Caudate nucleus (tissue), 63 donors: ENCODE measurements at places on chromosomes 6 and 20.
A peak's percentile ranks its signal among the peaks of the same experiment; 100 is the strongest.

- DNase-seq: no peak
These were observed 236.9 kb downstream of the ATXN1 start for GRCh38 chr6:16524380-16524707.

DNA sequence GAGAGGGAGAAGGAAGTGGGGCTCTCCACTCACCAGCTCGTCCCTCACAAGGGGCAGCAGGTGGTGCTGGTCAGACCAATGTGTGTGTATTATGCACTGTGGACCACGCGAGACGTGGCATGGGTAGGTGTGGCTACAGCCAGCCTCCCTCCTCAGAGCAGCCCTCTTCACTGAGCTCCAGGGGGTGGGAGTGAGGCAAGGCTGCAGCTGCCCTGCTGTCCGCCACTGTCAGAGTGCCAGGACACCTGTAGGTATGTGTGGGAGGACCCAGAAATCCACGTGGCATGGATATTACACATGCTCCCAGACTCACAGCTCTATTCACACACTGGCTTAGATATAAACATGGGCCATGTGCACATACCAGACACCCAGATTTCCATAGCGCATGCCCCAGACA lies 90.3 kb downstream of the VEGFA start:
- no peak for DNase-seq

DNA sequence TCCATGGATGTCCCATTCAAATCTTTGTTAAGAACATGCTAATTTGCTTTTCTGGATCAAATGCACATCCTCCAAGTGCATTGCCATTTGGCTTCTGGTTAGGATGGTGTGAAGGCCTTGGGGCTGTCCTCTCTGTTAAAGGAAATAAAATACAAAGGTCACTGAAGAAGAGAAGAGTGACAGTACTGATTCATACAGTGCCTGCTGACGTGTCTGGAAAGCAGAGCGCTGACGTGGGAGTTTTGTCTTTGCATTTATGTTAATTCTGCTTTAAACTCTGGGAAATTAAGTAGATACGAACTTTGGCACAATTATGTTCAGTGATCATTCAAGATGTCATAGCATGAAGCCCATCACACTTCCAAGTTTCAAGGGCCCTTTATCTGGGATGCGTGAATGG lies 33.2 kb downstream of the SYNDIG1 start:
- DNase-seq: peak; percentile 47

- no peak for DNase-seq
These were observed 67.6 kb downstream of the PSMG4 start for GRCh38 chr6:3326184-3326971.

- no peak for DNase-seq
These were observed 1.6 kb upstream of the OGFRL1 start for GRCh38 chr6:71287038-71287437.

- no peak for DNase-seq
These were observed 11.4 kb downstream of the MRPL14 start for GRCh38 chr6:44115866-44116265.

GRCh38 chr6:1984346-1984994 lies 260.9 kb downstream of the GMDS start:
- DNase-seq: no peak

GRCh38 chr6:30641048-30641447 lies 5.9 kb upstream of the C6orf136 start:
- no peak for DNase-seq

GRCh38 chr6:168182366-168182765 lies 103.4 kb upstream of the FRMD1 start:
- no peak for DNase-seq

DNA sequence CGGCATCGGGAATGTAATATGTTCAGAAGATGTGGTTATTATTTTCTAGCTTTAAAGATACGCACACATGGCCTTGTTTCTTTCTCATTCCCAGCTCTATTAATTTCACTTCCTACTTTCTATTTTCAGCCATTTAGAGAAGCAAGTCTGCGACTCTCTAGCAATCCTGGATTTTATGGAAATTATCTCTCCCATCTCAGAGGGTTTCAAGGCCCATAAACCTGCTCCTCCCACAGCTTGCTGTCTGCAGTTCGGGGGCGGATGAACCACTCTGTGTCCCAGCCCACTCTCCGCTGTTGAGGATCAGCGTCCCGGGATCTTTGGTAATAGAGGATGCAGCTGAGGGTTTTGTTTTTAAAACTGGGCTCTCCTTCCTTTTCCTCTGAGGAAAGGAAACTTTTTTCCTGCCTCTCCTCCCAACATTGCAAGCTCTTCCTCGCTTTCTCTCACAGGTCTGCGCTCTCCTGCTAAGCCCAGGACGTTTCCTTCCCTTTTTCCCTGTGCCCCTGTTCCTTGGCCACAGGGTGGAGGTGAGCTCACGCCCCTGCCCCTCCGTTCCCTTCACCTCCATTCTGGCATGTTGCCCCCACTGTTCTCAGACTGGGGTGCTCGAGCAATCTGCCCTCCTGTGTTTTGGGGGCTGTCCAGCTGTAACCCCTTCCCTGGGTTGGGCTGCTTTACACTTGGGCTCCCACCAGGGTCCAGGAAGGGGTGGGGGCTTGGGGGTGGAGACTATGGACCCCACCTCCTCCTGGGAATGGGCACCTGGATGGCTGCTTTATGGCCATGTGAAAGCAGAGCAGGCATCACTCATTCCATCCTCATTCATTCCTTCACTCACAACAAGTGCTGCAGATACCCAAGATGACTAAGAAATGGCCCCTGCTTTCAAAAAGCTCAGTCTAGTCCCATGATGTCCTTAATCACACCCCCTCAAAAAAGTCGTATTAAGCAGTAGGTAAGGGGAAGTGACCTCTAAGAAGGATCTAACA lies 54.9 kb downstream of the ZBTB9 start:
- no peak for DNase-seq

DNA sequence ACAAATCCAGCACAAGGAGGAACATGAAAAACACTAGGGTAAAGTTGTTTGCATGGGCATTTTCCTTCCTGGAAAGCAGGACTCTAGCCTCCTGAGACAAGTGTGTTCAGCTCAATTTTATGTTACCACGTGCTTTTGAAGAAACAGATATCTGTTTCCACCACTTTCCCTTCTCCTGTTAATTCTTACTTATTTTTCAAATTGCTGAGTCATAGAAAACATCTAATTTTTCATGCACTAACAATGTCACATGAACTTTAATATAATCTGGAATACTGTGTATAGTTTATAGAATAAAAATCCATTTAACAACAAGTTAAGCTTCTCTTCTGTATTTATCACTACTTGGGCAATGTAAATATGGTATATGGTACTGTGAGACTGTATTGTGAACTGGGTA lies 174.2 kb downstream of the ISM1 start:
- DNase-seq: no peak

GRCh38 chr6:116369964-116370759 lies 585 bp upstream of the DSE start:
- DNase-seq: no peak

GRCh38 chr6:44537306-44538049 lies 150.0 kb downstream of the CDC5L start:
- no peak for DNase-seq

GRCh38 chr6:21103626-21104224 lies 489.8 kb upstream of the SOX4 start:
- DNase-seq: no peak

DNA sequence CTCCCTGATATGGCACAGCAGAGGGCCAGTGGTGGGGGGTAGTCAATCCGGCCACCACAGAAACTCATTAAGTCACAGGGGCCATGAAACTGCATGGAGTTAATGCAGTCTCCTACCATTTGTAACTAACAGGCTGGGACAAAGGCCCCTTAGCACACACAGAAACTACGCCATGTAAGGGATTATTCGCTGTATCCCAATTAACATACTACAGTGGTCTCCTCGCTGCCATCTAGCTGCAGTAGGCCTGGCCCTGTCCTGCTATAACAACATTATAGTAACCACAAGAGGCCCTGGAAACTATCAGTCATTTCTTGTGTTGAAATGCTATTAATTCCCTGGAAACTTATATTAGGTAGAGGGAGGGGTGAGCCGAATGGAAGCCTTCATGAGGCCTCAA lies 72.3 kb upstream of the CCN2 start:
- no peak for DNase-seq

GRCh38 chr6:6612308-6612707 lies 23.8 kb downstream of the LY86 start:
- DNase-seq: no peak

- no peak for DNase-seq
These were observed 750.8 kb upstream of the SLC35B3 start for GRCh38 chr6:9186148-9186547.

- DNase-seq: no peak
These were observed 935.1 kb downstream of the KIF16B start for GRCh38 chr20:15637950-15638754.

DNA sequence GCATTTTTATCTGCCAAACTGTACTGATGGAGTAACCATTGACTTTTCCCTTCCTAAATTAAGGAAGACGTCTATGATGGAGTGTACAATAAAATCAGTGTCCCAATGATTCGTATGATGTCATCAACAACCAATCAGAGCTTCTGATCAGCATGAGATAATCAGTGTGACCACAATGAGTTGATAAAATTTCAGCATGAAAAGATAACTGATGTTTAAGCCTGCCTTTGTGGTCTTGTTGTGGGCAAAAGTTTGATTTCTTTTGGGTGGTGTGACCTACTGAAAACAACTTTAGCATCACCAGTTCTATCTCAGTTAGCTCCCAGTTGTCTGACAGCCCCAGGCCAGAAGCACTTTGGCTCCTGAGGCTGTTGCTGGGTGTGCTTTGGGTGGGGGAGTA lies 3.3 kb downstream of the PCIF1 start:
- DNase-seq: no peak

GRCh38 chr6:38336922-38337321 lies 302.8 kb downstream of the BTBD9 start:
- no peak for DNase-seq

DNA sequence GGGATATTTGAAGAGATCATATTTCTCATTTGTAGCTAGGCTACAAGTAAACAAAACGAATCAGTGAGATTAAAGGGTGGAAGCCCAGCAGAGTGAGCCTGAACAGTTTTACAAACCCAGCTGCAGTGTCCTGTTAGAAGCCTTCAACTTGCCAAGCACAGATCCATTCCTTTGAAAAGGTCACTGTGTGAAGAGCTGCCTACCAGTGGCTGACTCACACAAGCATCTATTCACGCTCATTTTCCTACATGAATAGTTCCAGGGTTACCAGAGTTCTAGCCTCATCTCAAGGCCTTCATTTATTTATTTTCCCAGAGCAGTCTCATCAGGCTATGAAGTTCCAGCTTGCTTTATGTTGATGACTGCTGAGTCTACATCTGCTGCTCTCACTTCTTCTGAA lies 25.7 kb upstream of the MLIP start:
- no peak for DNase-seq

DNA sequence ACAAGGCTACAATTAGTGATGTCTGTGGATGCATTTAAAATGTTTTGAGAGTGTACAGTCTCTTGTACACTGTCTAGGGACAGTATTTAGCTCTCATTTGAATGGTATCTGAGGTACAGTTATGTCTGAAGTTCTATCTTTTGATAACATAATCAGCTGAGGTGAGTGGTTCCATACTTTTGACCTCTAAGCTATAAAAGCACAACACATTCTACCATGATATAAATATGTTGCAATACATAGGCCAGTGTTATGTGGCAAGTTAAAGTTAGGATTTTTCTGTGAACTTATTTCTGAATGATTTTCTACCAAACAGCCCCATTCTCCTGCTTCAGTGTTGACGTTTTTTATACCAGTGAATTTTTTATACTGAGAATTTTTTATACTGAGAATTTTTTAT lies 77.6 kb downstream of the AKAP7 start:
- DNase-seq: no peak

DNA sequence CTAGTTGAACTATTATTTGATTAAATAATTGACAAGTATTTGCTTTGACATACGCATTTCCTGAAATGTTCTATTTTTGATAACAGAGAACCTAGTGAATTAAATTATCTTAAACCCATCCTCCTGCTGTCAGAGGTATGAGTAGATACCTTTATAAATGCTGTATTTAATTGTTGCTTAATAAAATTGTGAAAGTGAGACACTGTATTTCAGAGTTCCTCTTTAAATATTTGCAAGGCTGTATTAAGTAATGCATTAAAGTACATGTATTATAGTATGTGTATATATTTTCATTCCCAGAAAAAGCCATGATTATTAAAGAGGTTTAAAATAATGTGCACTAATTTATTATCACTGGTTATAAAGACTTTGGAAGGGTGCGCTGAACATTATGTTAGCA lies 483.8 kb downstream of the TFAP2B start:
- no peak for DNase-seq

GRCh38 chr6:1745814-1746213 lies 136.1 kb downstream of the FOXC1 start:
- DNase-seq: no peak

DNA sequence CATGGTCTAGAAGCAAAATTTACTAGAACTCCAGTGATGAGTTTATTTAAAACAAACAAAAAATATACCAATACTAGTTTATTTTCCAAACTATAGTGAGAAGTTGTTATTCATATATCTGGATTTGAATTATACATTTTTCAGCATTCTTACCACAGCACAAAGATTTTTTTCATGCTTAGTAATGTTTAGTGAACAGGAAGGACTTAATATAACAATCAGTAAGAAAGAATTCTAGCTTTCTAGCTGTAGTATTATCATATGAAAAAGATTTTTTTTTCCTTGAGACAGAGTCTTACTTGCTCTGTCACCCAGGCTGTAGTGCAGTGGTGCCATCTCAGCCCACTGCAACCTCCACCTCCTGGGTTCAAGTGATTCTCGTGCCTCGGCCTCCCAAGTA lies 13.8 kb downstream of the MARCKS start:
- DNase-seq: no peak

DNA sequence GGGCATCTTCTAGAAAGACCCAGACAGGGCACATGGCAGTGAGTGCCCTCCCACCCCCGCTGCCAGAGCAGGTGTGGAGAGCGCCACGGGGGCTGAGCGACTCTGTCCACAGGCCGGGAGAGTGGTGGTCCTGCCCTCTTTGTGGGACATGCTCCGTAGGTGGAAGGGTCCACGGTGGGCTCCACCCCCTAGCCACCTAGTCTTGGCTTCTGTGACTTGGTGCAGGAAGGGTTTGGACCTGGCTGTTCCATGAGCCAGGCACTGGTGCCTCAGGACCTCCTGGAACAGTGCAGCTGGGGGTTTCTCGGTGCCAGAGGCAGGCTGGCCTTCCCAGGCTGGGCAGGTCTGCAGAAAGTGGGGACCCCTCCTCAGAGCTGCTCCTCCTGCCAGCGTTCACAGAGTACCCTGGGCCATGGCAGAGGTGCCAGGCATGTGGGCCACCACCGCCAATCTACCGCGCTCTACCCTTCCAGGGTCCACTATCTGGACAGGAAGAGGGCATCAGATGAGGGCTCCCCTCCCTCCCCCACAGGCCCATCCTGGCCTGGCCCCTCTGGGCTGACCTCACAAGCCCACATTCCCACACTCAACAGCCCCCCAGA lies 23.0 kb downstream of the SLCO4A1 start:
- no peak for DNase-seq

GRCh38 chr6:156599978-156600590 lies 177.1 kb upstream of the ARID1B start:
- DNase-seq: no peak

GRCh38 chr6:21937466-21937865 lies 343.9 kb downstream of the SOX4 start:
- DNase-seq: no peak
